Activated CD4-positive, alpha-beta T cell treated with anti-CD3 and anti-CD28 coated beads, Interleukin-2, amount 50 U/mL, for 1 hour (primary cell): ENCODE measurements at places on chromosomes 4 and X.

- peak; percentile 51 for DNase-seq
Measured at GRCh38 chrX:44344194-44344593, 722 bp upstream of the EFHC2 start.

GRCh38 chr4:176198316-176198903 lies 3.0 kb upstream of the SPATA4 start:
- no peak for DNase-seq

DNA sequence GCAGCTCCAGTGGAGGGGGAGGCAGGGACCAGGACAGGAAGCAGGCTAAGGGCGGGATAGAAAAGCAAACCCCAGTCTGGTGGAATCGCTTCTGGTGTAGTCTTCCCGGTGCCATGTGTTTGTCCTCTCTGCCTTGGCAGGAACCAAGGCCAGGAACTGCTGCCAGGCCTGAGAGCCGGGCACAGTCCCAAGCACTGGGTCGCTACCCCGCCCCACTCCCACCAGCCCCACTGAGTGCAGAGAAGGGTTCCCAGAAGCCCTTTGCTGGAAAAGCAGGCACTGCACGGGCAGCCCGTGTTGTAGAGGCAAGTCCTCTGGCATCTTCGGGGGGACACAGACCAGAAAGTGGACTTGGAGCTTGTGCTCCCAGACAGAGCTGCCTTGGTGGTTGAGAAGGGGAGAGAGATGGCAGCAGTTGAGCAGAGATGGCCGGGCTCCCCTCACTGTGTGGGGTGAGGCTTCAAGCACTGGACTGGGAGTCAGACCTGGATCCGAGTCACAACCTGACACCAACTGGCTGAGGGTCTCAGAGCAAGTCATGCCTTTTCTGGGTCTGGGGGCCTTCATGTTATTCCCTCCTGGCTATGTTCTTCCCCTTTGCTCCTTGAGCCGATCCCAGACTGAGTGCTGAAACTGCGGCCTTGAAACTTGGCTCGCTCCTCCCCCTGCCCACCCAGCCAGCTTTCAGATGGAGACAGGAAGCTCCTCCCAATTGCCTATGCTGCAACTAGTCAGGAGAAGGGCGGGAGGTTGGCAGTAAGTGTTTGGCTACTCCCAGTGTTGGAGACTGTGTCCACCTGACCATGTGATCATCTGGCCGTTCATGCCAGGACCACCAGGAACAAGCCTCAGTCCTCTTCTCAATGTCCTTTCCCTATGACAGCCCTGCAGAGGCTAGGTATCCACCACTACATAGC lies 59.7 kb upstream of the MTM1 start:
- no peak for DNase-seq

DNA sequence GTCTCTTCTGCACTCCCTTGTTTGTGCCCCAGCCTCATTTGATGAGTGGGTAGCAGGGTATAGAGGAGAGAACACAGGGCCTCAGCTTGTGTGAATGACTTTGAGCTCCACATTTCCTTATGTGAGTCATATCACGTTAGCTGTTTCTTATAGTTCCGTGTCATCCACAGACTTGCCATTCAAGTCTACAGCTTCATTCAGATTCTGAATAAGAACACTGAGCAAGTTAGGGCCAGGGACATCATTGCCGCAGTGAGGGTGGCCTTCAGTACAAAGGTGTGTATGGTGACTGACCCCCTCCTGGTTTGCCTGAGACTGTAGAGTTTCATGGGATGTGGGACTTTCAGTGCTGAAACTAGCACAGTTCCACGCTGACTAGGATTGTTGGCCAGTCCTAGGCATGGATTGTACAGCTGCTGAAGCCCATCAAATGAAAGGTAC lies 23.6 kb downstream of the KLF3 start:
- DNase-seq, result no peak

- DNase-seq, result no peak
Measured at GRCh38 chrX:12936947-12937346, 30.5 kb downstream of the TLR8 start.

DNA sequence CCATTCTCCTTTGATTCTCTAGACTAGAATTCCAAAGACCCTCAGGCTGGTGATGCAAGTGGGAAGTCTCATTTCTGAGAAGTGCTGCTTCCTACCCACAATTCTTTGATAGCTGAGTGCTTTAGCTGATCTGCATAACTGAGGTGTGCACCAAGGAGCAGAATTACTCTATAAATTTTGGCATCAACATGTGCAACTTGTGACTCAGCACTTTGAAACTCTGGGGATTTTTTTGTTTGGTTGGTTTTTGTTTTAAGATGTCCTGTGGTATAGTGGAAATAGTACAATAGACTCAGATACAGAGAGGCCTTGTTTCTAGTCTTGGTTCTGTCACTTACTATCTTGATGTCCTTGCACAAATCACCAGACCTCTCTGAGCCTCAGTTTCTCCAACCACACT lies 148.4 kb downstream of the AR start:
- no peak for DNase-seq

DNA sequence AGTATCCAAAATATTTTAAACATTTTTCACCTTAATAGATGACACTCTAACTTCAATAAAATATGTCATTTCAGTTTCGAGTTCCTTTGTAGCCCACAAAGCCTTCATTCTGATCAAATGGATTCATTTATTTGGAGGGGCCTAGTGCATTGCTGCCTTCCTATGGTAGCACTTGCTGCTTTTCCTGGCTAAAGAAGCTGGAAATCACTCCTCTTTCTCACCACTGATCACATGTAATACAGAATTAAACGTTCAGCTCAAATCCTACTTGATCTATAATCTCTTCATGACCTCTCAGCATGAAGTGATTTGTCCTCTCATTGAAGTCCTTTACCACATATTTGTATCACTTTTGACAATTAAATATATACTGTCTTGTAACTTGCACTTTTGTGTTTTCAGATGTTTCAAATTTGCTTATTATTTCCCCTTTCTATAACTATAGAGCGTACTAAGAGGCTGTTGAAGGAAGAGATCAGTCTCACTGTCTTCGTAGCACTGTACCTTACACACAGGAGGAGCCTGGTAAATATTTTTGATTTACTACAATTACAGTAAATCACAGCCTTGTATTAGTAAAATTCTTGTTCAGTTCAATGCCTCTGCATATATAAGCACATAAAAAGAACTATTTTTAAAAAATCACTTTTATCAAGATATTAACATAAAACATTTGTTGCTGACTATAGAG lies 555 bp downstream of the CFI start:
- no peak for DNase-seq

DNA sequence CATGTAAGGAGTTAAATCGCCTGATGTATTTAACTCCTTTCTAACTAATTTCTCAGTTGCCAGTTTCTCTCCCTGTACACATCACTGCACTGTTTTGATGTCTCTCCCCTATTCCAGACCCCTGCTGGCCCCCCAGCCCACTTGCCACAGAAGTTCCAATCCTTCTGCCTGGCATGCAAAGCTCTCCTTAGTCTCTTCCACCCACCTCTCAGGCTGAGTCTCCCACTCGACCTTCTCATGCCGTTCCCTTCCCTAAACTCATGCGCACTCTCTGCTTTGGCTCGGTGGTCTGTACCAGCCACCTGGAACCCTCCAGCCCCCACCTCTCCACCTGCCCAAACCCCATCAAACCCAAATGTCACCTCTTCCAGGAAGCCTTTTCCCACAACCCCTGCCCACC lies 56.9 kb downstream of the APLN start:
- DNase-seq, result no peak

GRCh38 chr4:48073567-48074103 lies 57.1 kb downstream of the NIPAL1 start:
- DNase-seq, result no peak

GRCh38 chr4:134531013-134531412 lies 329.4 kb upstream of the PABPC4L start:
- DNase-seq, result no peak

- no peak for DNase-seq
Measured at GRCh38 chr4:170051402-170051801, 25.2 kb upstream of the MFAP3L start.

GRCh38 chrX:40078489-40079227 lies 19.1 kb downstream of the BCOR start:
- no peak for DNase-seq

DNA sequence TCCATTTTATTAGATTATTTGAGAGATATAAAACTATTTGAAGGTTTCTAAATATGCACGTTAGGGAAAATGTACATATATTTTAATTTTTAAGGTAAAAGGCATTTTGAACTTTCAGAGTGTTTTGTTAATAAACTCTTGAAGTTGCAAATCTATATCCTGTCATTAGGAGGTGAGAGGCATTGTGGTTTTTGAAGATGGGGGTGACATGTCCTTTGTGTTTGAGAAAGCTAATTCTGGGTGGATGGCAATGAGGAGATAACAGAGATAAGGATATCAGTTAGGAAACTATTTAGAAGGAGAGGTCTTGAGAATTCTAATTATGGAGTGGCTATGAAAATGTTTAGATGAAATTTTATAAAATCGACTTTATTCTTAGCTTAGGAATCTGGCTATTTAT lies 6.1 kb downstream of the STIM2 start:
- DNase-seq, result no peak

GRCh38 chrX:113868711-113869110 lies 715.2 kb upstream of the HTR2C start:
- no peak for DNase-seq

DNA sequence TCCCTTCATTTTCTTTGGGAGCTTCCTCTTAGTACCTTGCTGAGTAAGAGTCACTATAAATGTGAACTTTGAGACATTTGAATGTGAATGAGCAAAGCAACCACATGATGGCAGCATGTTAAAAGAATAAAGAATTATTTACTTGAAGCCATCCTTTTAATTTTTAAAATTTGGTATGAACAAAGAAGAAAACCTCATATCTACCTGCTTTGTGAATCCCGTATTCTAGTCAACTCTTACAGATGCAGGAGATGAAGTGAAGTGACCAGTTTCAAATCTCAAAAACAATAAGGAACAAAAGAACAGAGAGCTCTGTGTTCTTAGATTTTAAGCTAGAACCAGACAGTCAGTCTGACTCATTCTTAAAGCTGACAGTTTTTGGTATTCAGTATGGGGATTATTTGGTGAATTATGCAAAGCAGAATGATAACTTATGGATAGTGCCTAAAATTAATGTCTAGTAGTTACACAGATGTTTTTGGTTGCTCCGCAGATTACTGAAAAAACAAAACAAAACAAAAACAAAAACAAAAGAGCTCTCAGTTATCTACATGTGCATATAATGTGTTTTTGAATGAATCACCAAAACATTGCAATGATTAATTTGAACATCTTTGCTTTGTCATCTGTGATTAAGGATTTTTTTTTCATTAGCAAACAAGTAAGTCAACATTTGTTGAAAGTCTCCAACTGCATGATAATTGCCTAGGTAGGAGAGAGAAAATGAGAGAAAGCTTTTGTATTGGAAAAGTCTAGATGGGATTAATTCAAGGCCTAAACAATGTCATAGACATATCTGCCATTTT lies 48.2 kb upstream of the H2AZ1 start:
- DNase-seq, result no peak

DNA sequence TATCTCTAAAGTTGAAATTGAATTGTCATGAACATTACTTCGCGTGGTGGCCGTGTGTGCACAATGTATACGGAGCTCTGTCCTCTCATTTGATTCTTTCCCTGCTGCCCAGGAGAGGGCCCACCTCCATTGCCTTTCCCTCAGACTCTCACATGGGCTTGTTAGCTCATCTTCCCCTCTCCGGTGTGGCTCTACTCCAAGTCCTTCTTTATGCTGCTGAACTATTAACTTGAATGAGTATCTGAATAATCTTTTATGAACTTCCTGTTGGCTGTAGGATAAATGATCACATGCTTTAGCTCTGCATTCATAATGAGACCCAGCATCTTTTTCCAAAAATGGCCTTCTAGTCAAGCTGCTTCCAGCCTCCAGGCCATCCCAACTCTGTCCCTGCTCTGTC lies 68.8 kb upstream of the CLNK start:
- no peak for DNase-seq

- no peak for DNase-seq
Measured at GRCh38 chrX:121579016-121579760, 531.8 kb downstream of the GLUD2 start.

DNA sequence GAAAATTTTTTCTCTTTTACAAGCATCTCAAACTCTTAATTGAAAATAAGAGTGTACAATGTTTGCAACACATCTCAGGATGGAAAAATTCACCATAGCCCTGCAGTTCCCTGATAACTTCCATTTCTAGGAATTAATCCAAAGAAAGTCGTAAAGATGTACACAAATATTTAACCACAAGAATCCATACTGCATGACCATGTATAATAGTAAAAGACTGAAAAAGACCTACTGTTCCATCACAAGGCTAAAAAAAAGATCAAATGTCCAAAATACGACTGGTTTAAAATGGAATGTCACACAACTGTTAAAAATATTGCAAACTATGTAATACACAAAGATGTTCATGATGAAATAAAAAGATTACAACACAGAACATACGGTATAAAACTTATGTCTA lies 32.1 kb downstream of the HUWE1 start:
- DNase-seq, result no peak

DNA sequence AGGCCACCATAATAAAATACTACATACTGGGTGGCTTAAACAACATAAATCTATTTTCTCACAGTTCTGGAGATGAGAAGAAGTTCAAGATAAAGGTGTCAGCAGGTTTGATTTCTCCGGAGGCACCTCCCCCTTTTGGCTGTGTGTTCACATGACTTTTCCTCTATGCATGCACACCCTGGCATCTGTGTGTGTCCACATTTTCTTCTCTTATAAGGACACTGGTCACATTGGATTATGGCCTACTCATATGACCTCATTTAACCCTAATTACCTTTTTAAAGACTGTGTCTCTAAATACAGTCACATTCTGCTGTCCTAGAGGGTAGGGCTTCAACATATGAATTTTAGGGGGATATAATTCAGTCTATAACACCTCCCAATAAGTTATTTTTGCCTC lies 79.8 kb downstream of the DCLK2 start:
- no peak for DNase-seq

DNA sequence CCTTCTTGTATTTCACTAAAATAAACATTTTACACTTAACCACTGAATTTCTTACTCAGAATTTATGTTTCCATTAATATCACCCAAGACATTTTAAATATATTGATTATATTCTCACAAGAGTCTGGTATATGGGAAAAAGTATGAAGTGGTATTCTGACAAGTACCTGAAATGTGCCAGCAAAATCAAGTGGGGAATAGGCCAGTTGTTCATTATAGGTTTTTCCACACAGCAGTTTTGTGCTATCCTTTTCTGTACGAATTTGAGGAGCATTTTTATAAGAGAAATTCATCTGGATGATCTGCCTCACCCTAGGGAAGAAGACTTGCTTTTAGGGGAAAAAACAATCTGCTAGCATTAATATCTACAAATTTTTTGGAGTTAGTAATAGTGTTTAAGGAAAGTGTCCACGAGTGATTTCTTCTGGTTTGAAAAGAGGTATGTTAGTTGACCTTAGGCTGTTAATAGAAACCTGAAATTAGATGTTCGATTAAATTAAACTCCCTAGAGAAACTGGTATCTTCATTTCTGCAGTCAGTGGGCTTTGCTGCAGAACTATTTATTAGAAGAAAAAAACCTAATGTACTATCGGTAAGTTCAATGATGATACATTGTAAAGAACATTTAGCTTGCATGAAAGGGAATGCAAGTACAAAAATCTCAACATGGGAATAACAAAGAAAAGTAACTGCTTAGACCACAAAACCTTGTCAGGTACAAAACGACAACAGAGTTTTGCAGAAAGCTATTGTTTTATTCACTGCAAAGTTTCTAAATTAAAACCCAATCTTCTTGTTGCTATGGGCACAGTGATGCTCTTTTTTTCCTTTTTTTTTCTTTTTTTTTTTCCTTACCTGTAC lies 1.8 kb downstream of the KLF3 start:
- DNase-seq, result no peak
